ENCODE measurements at places on chromosomes 13 and 19.

DNA sequence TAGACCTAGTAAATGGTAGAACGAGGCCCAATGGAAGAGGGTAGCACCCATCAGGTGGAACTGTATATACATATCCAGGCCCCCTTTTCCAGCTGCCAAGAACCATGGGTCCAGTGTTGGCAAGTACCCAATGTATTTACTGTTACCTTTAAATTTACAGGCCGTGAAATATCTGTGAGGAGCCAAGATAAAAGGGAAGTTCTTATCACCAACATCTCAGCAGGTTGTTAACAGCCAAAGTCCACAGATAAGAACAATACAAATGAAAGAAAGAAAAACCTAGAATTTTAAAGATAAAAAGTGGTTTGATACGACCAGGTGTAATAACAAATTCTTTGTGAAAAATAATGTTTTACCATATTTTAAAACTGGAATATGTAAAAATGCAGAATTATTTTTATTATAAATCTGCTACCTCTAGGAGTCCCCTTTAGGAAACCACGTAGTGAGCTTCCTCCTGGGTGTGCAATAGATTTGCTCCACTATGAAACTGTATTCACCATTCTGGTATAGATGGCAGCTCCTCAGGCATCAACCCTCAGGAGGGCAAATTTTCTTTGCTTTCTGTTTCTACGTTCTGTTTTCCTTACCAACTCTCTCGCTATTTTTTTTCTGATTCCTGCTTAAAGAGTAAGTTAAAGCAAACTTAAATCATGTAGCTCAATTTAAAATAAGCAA, 292.2 kb upstream of the SLC10A2 start:
- no peak for DNase-seq

DNA sequence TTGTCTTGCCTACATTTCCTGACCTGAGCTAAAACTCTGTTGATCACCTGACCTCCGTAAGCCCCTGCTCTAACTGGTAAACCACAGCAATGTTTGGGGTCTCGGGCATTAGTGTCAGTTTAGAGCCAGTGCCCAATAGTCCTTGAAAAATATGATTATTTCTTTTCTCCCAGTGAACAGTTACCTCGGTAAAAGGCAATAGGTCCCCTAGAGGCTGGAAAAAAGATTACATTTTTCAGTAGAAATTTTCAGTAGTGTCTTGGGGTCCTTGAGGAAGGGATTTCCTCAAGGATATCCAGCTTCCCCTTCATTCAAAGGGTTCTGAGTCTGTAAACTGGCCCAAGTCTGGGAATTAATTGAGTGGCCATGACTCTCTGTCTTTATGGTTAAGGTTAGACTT, 177.5 kb downstream of the SLC7A1 start:
- no peak for DNase-seq

- no peak for DNase-seq
Measured at GRCh38 chr19:1169921-1170885, 3.9 kb downstream of the SBNO2 start.

DNA sequence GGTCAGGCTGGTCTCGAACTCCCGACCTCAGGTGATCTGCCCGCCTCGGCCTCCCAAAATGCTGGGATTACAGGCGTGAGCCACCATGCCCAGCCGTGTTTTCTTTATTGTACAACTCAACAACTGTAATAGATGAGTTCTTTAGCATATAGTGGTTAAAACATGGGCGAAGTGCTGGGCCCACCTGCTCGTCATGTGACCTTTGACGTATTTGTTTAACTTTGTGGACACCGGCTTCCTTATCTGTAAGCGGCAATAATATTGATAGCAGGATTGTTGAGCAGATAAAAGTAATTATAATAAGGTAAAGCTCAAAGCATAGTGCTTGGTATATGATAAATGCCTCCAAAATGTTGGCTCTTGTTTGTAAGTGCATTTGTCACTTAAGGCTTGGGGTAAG, 460.3 kb downstream of the KLF12 start:
- DNase-seq: no peak

- no peak for DNase-seq
Measured at GRCh38 chr19:8478598-8478997, 23.8 kb downstream of the PRAM1 start.

- no peak for DNase-seq
Measured at GRCh38 chr13:106566641-106567473, 1.1 kb downstream of the ARGLU1 start.

DNA sequence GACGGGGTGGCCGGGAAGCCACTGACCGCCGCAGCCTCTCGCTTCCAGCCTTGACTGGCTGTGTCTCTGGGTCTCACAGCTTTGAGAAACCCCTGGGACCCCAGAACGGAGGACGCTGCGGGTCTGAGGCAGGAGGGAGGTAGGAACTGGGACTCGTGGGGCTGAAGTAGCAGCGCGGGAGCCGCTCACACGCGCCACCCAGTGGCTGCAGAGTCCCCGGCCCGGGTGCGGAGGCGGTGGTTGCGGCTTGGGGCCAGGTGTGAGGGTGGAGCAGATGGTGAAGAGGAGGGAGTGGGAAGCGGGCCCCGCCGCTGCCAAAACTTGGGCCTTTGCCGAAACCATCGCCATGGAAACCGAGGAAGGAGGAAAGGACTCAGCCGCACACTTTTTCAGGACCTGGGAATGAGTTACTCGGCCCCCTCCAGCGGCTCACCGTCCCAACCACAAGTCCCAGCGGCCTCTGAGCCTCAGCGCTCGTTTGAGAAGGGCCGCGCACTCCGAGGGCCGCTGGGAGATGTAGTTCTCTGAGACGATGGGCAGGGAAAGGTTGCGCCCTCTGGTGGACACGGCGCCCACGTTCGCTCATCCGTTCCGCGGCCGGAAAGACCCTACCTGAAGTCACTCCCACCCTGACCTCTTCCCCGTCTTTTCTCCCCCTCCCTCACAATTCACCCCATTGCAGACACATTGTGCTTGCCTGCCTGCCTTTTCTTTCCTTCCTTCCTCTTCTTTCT, 2.2 kb upstream of the SLC17A7 start:
- no peak for DNase-seq

- DNase-seq: no peak
Measured at GRCh38 chr13:71789037-71789436, 78.0 kb downstream of the DACH1 start.

DNA sequence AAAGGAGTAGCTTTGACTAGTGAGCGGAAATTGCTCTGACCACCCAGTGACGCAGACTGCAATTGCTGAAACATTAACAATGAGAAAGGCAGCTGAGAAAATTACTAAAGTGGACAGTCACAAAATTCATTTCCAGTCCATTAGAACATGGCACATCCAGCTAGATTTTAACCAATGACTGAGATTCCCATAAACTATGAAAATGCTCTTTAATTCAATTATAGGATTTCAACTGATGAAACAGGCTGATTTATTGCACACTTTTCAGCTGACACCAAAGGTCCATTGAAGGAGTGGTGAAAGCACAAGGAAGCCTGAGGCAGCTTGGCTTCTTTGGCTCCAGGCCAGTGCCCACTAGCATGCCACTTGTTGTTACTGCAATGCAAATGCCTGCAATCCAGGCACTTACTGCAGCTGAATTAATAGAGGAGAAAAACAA, 933.4 kb downstream of the SLITRK6 start:
- DNase-seq: no peak

Data from cortex of kidney (tissue), 1 donor.